ENCODE measurements at places on chromosomes 5 and 9.

DNA sequence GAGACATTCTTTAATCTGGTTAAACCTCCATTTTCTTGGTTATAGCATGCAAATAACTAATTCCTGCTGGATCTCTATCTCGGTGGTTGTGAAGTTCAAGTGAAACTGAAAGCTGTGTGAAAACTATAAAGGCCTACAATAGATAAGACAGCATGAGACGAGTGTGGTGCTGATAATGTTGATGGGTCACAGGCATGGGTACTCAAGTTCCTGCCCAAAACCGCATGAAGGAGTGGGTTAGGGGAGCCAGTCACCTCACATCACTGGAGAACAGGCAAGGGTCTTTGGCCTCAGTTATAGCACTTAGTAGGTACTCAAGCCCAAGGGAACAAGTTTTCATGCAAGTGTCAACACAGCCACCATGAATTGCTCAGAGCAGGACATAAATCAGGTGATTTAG is 16.7 kb downstream of the HMHB1 start:
- DNase-seq: peak; percentile 13

DNA sequence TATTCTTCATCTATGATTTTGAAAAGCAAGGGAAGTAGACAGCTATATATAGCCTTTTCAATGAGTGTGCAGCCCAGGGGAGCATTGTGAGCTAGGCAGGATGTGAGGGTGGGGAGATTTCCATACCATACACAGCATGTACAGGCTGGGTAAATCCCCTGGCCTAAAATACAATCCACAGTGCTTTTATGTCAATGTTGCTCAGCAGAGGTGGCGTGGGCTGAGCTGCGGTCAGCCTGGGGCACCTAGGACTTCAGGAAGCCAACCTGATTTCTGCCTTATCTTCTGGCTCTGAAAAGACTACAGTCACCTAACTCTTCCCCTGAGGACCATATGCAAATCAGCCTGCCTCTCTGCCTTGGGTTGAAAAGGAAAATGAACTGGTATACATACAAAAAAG is 6.3 kb upstream of the GARIN3 start:
- DNase-seq: peak; percentile 87

DNA sequence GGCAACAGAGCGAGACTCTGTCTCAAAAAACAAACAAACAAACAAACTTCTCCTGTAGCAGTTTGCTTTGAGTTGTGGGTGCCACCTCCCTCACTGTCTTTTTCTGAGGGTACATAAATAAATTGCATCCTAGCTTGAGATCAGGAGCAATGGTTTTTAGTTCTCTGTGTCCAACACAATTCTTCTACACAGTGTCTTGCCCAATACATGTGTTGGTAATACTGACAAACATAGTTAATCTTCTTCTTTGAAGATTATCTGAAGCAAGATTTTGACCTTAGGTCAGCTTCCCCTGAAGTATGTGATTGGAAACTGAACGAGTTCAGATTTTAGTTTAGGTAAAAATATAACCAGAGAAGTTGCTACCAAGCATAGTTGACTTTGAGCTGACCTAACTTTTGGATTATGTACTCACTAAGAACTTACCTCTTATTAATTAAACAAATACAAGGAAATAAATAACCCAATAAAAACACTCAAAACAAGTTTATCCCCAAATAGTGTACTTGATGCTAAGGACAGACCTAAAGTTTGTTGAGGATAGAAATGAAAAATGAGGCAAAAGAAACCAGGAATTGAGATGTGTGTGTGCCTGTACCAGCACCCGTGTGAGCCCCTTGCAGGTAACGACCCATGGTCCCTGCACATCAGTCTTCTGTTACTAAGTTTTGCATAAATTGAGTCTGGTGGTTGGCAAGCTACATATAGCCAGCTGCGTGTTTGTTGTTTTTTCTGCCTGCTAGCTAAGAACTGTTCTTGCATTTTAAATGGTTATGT is 16.2 kb downstream of the TJP2 start:
- DNase-seq: no peak

GRCh38 chr5:151483176-151483575 is 35.8 kb downstream of the SLC36A1 start:
- DNase-seq: no peak

DNA sequence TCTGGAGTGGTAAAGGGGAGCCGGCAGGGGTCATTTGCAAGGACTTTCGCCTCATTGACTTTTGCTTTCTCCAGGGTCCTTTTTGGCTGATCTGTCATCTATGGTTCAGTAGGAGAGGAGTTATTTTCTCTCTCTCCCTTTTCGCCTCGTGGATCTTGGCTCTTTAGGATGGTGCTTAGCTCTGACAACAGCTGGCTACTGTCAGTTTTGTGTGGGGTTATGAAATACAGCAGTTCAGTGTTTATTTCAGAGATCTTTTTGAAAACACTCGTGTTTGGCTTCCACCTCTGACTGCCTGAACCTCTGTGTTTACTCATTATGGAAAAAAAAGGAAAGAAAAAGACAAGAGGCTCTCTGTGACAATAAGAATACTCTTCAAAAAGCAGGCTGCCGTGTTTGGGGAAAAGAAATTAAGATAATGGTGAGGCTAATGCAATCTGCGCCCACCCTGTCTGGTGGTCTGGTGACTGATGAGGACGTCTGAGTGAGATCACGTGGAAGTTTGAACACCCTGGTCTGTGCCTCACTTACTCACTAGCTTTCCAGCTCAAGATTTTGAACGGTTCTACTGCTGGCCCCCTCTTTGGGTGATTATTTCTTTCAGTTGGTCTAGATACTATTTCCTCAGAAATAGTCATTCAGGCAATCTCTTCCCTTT is 567.7 kb downstream of the CAAP1 start:
- no peak for DNase-seq

- peak; percentile 50 for DNase-seq
Measured at GRCh38 chr5:137752905-137753690, 1.1 kb downstream of the HNRNPA0 start.

DNA sequence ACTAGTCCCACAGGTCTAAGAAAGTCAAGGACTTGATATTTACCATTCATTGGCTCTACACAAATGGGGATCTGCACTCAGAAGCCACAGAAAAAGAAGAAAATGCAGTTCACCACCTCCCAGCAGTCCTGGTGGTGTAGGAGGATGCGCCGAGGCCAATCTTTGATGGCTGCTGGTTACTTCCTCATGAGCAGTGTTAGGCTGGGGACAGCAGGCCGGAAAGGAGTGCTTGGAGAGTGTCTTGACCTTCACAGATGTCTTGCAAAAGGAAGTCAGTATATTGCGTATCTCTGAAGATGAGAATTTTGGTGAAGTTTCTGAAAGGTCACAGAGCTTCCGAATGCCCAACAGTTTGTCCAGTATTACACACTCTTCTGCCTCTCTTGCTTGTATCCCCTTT is 597.0 kb downstream of the EBF1 start:
- DNase-seq: no peak

- DNase-seq: peak; percentile 38
Measured at GRCh38 chr5:172133359-172134029, 54.5 kb downstream of the STK10 start.

DNA sequence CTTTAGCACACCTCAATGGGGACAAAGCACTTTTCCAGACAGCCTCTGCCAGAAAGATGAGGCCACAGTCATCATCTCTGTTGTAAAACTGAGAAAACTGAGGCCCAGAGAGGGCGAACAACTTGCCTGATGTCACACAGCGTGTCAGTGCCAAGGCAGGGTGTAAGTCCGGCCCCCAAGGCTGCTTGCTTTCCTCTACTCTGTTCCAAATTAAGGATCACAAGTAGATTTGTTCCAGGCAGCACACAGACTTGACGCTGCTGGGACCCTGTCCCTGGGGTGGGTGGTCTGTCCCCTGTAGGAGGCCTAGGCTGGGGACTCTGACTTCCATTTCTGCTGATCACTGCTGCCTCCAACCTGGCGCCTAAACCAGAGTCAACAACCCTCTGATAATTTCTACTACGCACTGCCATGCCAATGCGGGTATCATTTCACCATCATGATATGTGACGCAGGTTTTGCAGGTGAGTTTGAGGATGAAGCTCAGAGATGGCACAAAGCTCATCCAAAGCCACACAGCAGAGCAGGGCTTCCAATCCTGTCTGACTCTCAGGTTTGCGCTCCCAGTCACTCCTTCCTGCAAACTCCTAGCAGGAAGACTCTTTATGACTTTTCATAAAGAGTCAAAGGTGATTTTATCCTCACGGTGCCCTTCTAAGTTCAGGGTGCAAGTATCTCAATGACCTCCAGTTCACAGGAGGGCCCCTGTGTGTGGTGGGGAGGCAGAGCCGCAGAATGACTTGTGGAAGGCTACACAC is 13.5 kb upstream of the RALGDS start:
- peak; percentile 60 for DNase-seq

DNA sequence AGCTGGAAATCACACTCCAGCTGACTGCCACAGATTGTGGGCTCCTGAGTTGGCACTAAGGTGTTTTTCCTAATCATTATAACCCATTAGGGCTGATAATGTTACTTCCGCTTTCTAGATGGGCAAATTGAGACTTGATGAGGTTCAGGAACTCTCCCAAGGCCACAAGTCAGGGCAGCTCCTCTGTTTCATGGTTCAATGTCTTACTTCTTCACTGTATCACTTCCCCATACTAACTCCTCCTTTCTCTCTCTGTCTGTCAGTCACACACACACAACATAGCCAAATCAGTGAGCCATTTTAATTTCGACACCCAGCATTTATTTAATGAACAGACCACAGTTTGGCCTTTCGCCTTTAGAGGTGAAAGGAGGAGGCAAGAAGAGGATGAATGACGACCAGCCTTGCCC is 17.8 kb upstream of the TRAF1 start:
- no peak for DNase-seq

- no peak for DNase-seq
Measured at GRCh38 chr5:9557696-9558095, 11.8 kb upstream of the SEMA5A start.

DNA sequence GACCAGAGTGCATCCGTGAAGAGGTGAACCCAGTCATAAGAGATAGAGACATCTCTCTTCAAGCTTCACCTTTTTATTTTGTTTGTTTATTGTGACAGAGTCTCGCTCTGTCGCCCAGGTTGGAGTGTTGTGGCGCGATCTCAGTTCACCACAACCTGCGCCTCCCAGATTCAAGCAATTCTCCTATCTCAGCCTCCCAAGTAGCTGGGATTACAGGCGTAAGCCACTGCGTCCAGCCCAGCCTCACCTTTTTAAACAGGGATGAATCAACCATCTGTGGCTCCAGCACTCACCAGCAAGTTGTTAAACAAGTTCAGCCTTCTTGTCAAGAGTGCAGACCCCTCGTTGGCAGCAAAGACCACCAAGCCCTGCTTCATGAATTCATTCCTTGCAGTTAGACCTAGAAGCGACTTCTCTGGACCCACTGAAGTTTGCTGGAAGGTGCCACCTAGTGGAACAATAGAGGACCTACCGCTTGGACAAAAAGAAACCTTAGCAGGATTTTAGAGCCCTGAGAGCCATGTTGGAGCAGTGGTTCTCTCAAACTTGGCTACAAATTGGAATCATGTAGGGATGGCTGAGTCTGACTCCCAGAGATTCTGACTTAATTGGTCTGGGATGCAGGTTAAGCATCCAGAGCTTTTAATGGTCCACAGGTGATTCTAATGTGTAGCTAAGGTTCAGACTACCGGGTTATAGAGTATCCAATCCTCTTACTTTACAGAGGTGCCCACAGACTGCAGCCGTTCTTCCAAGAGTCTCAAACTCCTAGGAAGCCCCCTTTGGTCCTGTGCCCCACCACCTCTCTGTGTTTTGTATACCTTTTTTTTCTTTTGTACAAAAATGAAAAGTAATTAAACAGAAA is 10.5 kb upstream of the GALNT10 start:
- DNase-seq: peak; percentile 59

GRCh38 chr9:18675332-18675731 is 201.4 kb downstream of the ADAMTSL1 start:
- DNase-seq: no peak

DNA sequence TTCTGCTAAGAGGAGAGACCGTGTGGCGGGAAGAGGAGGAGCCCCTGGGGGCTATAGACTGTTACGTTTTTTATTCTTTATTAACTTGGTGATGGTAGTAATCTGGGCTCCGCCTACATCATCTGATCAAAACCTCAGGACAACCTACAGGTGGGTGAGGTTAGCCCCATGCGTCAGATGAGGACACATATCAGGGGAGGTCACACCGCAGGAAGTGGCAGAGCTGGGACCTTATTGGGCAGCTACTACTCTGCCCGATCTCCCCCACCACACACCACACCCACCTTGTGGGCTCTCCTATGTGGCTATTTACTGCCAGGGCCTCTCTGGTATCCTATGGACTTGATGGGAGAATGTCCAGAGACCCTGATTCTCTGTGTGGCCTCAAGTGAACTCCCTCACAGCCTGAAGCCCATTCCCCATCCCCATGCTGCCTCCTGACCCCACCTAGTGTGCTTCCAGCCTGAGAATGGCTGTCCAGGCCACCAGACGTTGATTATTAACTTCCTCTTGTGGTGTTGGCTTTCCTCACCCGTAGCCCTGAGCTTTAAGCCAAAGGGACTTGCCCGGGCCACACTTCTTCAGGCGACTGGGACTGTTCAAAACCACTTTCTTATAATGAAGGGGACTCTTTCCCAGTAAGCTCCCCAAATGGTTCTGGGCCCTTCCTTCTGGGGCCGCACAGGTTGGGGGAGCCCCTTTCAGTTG is 8.2 kb downstream of the UNC5A start:
- peak; percentile 10 for DNase-seq

GRCh38 chr9:91820949-91821880 is 128.8 kb downstream of the ROR2 start:
- DNase-seq: no peak

- no peak for DNase-seq
Measured at GRCh38 chr9:13213337-13213736, 66.2 kb downstream of the MPDZ start.

DNA sequence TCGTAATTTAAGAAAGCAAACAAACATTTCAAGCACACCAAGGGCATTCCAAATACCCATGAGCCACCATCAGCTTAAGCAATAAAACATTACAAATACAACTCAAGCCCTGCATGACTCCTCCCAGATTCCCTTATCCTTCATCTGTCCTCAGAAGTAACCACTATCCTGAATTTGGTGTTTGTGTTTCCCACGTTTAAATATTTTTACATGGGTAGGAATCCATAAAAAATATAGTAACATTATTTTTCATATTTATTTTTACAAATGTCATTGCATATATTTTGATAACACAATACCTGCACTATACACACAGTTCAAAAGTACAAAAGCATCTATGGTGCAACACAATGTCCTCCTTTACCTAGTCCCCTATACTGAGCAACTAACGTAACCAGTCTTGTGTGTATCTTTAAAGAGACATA is 6.4 kb downstream of the PRKAA1 start:
- DNase-seq: no peak

DNA sequence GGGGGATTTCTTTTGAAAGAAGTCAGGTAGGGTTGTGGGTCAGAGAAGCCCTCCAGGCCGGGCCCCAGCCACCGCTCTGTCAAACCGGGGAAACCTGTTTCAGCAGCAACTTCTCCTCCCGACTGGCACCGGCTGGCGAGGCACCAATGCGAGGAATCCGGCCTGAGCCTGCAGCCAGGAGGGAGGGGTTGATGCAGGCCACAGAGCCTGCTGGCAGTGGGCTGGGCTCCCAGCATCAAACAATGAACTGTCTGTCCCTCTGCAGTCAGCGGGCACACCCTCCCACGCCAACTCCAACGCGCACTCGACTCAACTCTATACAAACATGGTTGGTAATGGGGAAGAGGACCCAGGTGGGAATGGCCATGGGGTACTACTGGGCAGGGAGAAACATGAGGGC is 12.1 kb downstream of the PCDH1 start:
- DNase-seq: no peak

- DNase-seq: no peak
Measured at GRCh38 chr9:89440548-89440947, 57.4 kb downstream of the SEMA4D start.

Data from CD4-positive, alpha-beta T cell treated with Interleukin-12 subunit alpha and Interleukin-12 subunit beta, for 1 hour (primary cell).